Activated naive CD4-positive, alpha-beta T cell treated with anti-CD3 and anti-CD28 coated beads, Interleukin-2, amount 50 U/mL, for 72 hours (primary cell): ENCODE measurements at places on chromosomes 11 and 22. TPM values are rescaled to one million over a fixed set of nuclear protein-coding genes. Genes with fewer than 3 reads are reported as not detected.

NLRP14 gene
- 0.07 TPM for total RNA-seq

SCGB2A2 gene
- total RNA-seq: not detected

KRTAP5-7 gene
- not detected for total RNA-seq

NXPE4 gene
- not detected for total RNA-seq

P4HA3 gene
- total RNA-seq: not detected

LRRC32 gene
- 0.43 TPM for total RNA-seq

KREMEN1 gene
- total RNA-seq: 0.19 TPM

SLC17A6 gene
- not detected for total RNA-seq

TMEM191C gene
- 3.2 TPM for total RNA-seq

DLG2 gene
- 4.2 TPM for total RNA-seq

GGT1 gene
- total RNA-seq: 48.4 TPM

POU2AF3 gene
- total RNA-seq: not detected

RNF121 gene
- total RNA-seq: 44.6 TPM

FGF19 gene
- not detected for total RNA-seq

GAL3ST1 gene
- total RNA-seq: not detected

OR52E8 gene
- total RNA-seq: not detected

POTEH gene
- not detected for total RNA-seq

MLC1 gene
- not detected for total RNA-seq

SEPTIN3 gene
- 1.2 TPM for total RNA-seq

SCGB1C1 gene
- total RNA-seq: not detected

TRPM5 gene
- total RNA-seq: not detected

EHF gene
- not detected for total RNA-seq

PRODH gene
- total RNA-seq: 0.45 TPM

RPS19BP1 gene
- 47.6 TPM for total RNA-seq

PVALB gene
- not detected for total RNA-seq

P2RX6 gene
- not detected for total RNA-seq

TRIM51 gene
- not detected for total RNA-seq

KRTAP5-11 gene
- total RNA-seq: not detected

MYRF gene
- total RNA-seq: 1.6 TPM

GRIA4 gene
- not detected for total RNA-seq

LYVE1 gene
- not detected for total RNA-seq

IGSF9B gene
- total RNA-seq: 119 TPM

OR51B6 gene
- total RNA-seq: not detected

NAV2 gene
- total RNA-seq: 0.88 TPM

C11orf54 gene
- 29.5 TPM for total RNA-seq

CCDC87 gene
- total RNA-seq: 0.50 TPM

APOA4 gene
- not detected for total RNA-seq

SYT9 gene
- not detected for total RNA-seq

PAX6 gene
- 0.39 TPM for total RNA-seq

TMEM151A gene
- not detected for total RNA-seq

CCND1 gene
- 0.16 TPM for total RNA-seq

PRR5 gene
- total RNA-seq: 15.4 TPM

SMIM35 gene
- not detected for total RNA-seq

DNAJB7 gene
- total RNA-seq: not detected

OPCML gene
- total RNA-seq: not detected
